ENCODE measurements at places on chromosomes 5 and 9. TPM values are rescaled to one million over a fixed set of nuclear protein-coding genes. Genes with fewer than 3 reads are reported as not detected.

- DNase-seq, result no peak
Observed at GRCh38 chr5:2442496-2443354, 308.8 kb downstream of the IRX2 start.

DNA sequence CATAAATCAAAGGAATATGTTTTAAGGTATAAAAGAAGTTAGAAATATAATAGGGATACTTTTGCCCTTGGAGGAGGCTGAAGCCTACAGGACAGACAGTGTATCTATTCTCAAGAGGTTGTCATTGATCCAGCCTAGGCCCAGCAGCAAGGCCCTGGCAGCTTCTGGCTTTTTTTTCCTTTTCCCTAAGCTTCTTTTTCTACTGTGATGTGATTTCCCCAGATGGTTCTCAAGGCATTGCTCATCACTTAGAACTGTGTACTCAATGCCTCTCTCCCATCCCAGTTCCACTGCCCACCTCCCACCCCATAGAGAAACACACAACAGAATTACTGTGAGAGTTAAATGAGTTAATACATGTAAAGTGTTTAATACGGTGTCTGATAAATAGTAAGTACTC lies 88.6 kb downstream of the SLC44A1 start:
- no peak for DNase-seq

Gene PTCD2
- 15.0 TPM for total RNA-seq

DNA sequence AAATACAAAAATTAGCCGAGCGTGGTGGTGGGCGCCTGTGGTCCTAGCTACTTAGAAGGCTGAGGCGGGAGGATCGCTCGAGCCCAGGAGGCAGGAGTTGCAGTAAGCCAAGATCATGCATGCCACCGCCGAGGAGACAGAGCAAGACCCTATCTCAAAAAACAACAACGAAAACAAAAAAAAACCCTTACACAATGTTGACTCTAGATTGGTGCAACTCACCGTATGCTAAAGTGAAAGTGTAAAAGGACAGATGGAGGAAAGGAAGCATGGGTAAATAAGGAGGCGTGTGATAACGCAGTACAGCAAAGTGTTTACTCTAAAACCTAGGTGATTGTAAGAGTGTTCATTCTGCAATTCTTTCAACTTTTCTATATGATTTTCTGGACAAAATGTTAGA lies 15.9 kb upstream of the RUFY1 start:
- peak; percentile 19 for DNase-seq

Data from CD8-positive, alpha-beta memory T cell (primary cell).